ENCODE measurements at places on chromosomes 4 and X.

DNA sequence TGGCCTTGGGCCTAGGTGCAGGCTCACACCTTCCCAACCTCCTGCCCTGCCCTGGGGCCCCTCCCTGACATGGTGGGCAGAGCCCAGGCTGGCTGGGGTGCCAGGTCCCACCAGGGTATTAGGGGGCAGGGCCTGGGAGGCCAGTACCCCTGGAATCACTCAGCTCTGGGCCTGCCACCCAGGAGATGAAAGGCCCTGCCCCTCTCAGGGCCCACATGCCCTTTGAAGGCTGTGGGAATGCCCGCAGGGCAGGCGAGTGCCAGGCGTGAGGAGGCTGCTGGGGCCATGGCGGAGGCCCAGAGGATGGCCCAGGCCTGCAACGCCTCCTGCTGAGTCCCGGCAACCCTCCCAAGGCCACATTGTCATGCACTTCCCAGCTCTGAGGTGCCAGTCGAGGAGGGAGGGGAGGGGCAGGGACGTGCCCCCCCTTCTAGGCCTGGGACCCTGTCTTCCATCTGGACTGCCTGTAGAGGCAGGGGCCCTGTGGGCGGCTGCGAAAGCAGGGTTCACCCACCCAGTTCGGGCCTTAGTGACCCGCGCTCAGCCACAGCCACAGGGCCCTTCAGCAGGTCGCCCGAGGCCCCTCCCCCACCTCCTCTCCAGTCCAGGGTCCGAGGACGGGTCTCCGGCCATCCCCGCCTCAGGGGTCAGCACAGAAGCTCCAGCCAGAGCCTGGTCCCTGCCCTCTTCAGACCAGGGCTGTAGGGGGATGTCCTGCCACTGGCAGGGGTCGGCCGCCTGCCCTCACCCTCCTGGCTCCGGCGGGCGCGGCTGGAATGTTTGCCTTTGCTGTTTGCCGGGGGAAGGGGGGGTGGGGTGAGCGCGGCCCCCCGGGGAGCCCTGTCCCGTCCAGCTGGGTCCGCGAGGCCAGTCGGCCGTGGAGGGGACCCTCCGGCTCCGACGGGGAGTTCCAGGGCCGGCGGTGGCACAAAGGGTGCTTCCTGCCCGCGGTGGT is 26.7 kb upstream of the FGFR3 start:
- no peak for DNase-seq

DNA sequence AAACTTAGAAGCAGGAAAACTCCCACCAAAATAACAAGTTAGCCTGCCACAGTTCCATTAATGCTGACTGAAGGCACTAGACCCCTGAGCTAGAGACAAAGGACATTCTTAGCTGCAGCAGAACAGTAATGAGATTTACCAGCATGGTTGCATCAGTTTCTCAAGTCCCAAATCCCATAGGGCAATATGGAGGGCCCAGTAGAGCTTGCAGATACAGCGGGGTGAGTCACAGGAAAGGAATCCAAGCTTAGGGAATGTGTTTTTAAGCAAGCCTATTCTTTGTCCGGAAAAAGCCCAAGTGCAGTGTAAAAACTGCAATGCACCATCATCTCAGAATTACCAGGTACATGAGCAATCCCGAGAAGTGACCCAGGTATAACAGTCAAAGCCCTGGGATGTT is 51.3 kb upstream of the EXOC1L start:
- no peak for DNase-seq

- no peak for DNase-seq
Measured at GRCh38 chr4:24966076-24966475, 53.2 kb upstream of the CCDC149 start.

- no peak for DNase-seq
Measured at GRCh38 chrX:72139538-72139937, 7.8 kb upstream of the RTL5 start.

- DNase-seq: no peak
Measured at GRCh38 chrX:57453901-57454300, 137.9 kb upstream of the ZXDB start.

GRCh38 chrX:3563451-3563850 is 150.0 kb downstream of the PRKX start:
- no peak for DNase-seq

- DNase-seq: no peak
Measured at GRCh38 chrX:126177133-126177840, 11.2 kb upstream of the DCAF12L2 start.

DNA sequence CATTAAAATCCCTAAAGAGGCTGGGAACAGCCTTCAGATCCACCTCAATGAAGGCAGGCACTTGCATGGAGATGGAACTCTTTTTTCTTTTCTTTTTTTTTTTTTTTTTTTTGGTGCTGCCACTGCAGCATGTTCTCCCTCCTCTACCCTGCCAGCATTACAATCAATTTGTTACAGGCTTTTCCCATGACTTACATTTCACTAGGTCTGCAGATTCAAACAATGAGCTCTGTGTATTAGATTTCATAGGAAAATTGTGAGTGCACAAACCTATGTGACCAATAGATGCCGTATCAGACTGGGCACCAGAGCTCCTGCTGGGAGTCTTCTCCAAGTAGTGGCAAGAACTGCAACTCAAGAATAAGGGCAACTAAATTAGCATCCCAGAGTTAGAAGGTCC is 63.8 kb upstream of the GABRQ start:
- no peak for DNase-seq

DNA sequence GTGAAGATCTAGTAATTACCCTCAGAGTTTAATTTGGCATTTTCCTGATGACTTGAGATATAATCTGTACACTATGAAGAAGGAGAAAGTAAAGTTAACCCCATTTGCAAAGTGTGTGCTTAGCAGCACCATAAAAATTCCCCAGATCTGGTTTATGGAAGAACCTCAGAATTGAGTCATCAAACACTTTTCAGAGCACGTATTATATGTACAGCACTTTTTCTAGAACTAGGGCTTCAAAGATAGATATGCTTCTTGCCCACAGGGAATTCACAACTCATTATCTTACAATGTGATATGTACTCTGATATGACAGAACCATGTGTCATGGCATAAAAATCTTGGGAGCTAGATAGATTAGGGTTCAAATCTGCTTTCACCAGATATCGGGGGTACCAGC is 150.9 kb downstream of the SLC10A7 start:
- no peak for DNase-seq

- no peak for DNase-seq
Measured at GRCh38 chrX:110692866-110693265, 102.8 kb downstream of the CHRDL1 start.

DNA sequence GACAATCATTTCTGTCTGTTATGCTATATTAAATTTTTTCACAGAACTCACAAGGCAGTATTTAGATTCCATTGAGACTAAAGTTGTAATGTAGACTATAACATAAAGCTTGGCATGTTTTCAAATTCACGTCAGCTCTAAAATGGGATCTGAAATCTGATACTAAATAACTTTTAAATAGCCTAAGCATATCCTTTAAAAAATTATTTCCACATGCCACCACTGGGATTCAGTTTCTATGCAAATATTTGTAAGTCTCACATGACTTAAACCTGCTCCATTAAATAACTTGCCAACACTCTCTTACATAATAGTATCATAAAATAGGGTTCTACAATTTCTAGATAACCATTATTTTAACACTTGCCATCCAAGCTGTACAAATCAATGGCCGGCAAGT is 32.4 kb downstream of the KLHL8 start:
- DNase-seq: no peak
